ENCODE measurements at places on chromosomes 2 and 18.

- peak; percentile 54 for DNase-seq
These were observed 2.9 kb upstream of the CRYBA2 start for GRCh38 chr2:218995972-218996711.

DNA sequence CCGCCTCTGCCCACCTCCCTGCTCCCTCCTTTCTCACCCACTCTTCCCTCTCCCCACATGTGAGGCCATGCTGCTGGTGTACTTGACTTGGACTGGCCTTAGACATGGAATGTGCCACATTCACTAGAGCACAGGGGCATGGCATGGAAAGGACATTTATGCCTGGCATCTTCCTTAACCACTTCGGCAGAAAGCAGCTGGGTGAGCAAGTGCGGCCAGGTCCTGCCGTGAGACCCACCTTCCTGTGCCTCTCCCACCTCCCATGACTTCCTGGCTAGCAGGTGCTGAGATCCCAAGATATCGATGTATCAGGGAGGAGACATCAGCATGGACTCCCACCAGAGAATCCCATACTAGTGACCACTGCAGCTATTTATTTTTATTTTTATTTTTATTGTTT is 13.0 kb downstream of the GPR55 start:
- DNase-seq: no peak

DNA sequence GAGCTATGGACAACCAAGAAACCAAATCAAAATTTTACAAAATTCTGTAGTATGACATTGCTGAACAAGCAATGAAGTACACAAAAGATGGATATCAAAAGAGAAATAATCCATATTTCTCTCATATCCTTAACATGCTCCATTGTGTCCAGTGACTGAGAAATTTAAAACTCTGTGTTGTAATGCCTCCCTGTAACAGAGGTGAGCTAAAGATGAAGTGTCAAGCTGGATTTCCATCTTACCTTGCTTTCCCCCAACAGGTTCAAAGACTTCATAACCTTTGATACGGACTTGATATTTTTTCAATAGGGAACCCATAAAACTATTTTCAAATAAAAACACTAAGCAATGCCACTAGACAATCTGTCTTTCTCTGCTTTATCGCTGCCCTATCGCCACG is 95.7 kb upstream of the SERTAD2 start:
- no peak for DNase-seq

GRCh38 chr2:210913461-210913860 is 357.1 kb downstream of the CPS1 start:
- no peak for DNase-seq

GRCh38 chr2:113281910-113282746 is 3.4 kb upstream of the PAX8 start:
- no peak for DNase-seq

- DNase-seq: no peak
These were observed 28.3 kb downstream of the MAP3K2 start for GRCh38 chr2:127359520-127359919.
